ENCODE measurements at places on chromosomes 4 and X.

DNA sequence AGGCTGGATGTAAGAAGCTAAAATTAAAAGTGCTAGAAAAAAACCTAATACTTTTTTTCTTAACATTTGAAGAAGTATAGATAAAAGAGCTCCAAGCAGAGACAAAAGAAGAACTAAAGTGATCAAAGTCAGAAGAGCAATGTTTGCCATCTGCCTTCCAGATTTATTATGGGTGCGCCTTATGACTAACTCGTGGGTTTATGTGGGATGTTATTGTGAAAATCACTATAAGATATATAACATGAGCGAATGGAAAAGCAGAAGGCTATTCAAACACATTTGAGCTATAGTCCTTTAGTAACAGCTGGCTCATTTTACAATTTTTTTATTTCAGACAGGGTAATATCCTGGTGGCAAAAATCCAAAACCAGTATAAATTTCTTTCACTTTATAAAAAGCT lies 1040.7 kb downstream of the RAPGEF2 start:
- no peak for DNase-seq

DNA sequence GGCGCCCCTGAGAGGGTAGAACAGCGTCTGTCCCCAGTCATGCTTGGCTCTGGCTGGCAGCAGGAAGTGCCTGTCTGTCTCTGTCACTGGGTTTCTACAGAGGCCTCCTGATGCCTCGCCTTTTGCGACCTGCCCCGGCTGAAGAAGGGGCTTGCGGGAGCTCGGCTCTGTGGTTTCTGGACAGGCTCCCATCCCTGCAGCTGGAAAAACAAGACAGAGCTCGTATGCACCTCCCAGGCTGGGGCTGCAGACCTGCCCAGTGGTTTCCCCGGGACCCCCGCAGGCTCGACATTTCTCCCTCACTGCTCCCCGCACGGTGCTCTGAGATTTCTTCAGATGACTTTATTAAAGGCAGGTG lies 57.0 kb upstream of the SORCS2 start:
- DNase-seq = no peak

DNA sequence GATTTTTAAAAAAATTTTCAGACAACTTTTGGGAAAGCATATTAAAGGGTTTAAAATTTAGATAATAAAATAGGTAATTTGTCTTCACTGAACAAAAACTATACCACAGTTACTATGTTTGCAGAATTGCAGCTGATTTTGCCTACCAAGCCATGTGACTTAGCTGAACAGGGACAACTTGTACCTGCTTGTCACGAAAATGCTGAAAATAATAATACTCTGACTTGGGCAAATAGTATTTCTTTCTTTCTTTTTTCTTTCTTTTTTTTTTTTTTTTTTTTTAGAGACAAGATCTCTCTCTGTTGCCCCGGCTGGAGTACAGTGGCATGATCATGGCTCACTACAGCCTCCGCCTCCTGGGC lies 225.2 kb upstream of the PPP1R2C start:
- DNase-seq = no peak

- DNase-seq = no peak
Observed at GRCh38 chrX:88560673-88561330, 186.2 kb upstream of the CPXCR1 start.

DNA sequence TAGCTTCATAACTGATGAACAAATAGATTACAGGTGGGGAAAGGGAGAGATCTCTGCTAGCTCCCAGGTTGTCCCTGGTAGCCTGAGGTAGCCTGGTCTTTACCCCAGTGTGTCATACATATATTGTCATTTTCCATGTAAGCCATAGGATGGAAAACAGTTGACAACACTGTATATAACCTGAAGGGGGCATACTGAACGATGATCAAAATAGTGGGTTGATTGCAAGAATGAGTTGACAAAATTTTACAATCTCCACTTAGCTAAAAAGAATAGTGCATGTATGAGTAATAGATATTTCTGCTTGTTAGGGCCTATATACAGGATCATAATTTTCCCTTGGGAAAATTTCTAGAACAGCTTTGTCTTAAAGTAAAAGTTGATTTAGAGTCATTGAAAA lies 304.1 kb upstream of the HAND2 start:
- DNase-seq = no peak
